Neural crest cell (in vitro differentiated cells): ENCODE measurements at places on chromosomes 7 and 10. TPM values are rescaled to one million over a fixed set of nuclear protein-coding genes. Genes with fewer than 3 reads are reported as not detected.

INA gene
- total RNA-seq, result 36.4 and 39.7 TPM in 2 replicates

DDX21 gene
- 67.2 and 70.7 TPM in 2 replicates for total RNA-seq

C7orf33 gene
- not detected in 2 replicates for total RNA-seq

CDC14C gene
- total RNA-seq, result not detected in 2 replicates

MRLN gene
- not detected in 2 replicates for total RNA-seq

TMEM225B gene
- total RNA-seq, result 0.91 and 1.8 TPM in 2 replicates

GRCh38 chr10:98852686-98853085 lies 383.0 kb downstream of the HPSE2 start:
- no peak for DNase-seq

- peak; percentile 53 for DNase-seq
These were observed at the start of gene MXI1 for GRCh38 chr10:110207011-110207804. Gene MXI1 (plus strand): TSS chr10:110207605. CDS start chr10:110207809, 204 bp downstream.

DNA sequence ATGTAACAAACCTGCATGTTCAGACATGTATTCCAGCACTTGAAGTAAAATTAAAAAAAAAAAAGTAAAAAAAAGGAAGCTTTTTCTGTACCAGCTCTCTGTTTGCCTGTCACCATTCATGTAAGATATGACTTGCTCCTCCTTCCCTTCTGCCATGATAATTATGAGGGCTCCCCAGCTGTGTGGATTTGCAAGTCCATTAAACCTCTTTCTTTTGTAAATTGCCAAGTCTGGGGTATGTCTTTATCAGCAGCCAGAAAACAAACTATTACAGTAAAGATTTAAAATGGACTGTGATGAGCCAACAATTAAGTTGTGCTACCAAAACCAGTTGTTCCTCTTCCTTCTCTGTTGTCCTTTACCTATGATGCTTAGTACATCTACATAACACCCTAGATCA lies 619.6 kb downstream of the ARL4A start:
- no peak for DNase-seq

- no peak for DNase-seq
These were observed 230.9 kb downstream of the ZEB1 start for GRCh38 chr10:31549896-31550295.

GRCh38 chr10:80702143-80702542 lies 164.4 kb downstream of the SH2D4B start:
- no peak for DNase-seq

GRCh38 chr7:148340438-148341280 lies 249.9 kb upstream of the C7orf33 start:
- DNase-seq, result no peak

GRCh38 chr7:139660317-139661042 lies 117.3 kb downstream of the HIPK2 start:
- DNase-seq, result no peak

DNA sequence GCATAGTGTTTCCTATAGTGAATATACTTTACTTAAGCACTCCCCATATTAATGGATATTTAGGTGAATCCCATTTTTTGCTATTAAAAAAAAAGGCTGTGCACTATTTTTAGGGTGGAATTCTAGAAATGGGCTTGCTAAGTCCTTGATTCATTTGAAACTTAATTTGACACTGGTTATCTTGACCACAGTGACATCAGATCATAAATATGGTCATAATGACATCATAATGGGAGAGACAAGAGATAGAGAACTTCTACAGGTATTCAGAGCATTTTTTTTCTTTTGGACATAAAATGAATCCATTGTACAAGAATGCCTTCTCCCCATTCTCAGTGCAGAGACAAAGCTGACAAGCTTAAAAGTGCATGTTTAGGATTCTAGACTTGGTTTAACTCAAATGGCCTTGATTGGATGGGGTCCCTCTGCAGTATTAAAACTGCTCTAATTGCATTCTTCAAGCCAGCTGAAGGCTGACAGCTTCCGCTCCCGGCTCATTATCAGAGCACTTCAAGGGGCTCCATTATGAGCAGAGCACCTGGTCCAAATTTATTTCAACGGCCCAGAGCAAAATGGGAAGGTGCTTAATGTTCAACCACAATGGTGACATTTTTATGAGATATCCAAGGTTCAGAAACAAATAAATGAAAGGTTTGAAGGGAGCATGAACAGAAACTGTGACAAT lies 104.8 kb downstream of the JAZF1 start:
- no peak for DNase-seq

GRCh38 chr10:104498347-104499081 lies 142.6 kb upstream of the SORCS3 start:
- DNase-seq, result no peak

DNA sequence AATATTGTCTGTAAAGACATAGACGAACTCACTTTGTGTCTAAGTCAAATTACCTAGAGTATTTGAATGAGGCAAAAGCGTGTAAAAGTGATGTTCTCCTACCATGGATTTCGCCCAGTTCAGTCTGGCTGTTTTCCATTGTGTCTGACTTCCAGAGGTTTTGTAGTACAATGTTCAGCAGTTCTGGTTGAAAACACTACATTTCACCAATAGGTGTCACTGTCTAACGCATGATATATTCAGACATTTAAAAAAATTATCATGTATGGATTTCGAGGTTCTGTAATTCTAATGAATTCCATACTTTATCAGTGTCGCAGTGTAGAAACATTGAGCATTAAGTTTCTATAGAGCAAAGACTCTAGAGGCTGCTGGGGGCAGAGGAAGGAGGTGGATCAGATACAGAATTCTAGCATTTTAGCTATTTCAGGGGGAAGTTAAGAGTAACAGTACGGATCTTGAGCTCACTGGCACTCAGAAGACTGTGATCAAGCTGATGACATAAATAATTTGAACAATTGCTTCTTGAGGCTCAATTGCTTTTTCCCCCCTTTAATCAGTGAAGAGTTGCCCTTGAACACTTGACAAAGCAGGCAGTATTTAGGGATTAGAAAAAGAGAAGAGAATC lies 196.9 kb upstream of the RHOBTB1 start:
- DNase-seq, result no peak

DNA sequence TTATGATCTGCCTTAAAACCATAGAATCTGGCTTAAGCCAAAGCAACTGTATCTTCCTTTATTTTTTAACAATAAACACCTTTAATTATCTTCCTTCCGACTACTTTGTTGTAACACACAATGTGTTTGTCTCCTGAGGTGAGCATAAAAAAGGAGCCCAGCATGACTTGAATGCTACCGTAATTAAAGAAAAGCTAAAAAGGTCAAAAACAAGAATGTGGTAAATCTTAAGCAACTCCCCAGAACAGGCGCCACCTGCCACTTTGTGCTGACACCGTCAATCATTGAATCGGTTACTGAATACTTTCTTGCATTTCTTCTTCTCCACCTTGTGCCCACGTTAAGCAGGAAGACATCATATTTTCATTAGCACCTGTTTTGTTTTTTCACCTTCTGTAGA lies 569.9 kb upstream of the C7orf33 start:
- DNase-seq, result no peak

DNA sequence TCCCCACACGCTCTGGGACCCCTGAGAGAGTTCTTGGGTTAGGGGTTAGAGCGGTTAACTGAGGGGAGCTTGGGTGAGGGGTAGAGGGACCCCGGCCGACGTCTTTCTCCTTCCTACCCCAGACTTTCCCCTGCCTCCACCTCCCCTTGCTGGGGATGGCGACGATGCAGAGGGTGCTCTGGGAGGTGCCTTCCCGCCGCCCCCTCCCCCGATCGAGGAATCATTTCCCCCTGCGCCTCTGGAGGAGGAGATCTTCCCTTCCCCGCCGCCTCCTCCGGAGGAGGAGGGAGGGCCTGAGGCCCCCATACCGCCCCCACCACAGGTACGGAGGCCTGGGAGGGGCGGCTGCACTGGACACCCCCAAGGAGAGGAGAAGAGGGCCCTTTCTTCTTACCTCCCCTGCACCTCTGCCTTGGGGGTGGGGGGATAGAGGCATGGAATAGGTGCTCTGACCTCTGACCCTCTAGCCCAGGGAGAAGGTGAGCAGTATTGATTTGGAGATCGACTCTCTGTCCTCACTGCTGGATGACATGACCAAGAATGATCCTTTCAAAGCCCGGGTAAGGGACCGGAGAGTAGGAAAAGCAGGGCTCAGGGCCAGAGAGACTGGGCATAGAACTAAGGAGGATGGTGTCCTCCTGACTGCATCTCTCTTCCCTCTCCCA lies 1.1 kb downstream of the ZYX start:
- DNase-seq, result no peak

GRCh38 chr10:58140054-58140453 lies 127.6 kb downstream of the IPMK start:
- DNase-seq, result no peak

DNA sequence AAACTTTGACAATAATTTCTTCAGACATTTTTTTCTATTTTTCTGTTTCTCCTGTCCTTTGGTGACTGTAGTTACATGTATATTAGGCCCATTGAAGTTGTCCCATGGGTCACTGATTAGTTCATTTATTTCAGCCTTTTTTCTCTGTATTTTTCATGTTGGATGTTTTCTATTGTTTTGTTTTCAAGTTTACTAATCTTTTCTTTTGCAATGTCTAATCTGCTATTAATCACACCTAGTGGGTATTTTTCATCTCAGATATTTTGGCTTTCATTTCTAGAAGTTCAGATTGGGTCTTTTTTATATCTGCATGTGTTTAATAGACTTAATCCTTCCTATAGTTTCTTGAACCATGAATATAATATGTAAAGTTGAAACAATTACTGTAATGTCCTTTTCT lies 84.7 kb downstream of the PALS2 start:
- no peak for DNase-seq

GRCh38 chr7:151818674-151819519 lies 58.0 kb downstream of the PRKAG2 start:
- DNase-seq, result no peak

GRCh38 chr7:136033413-136034031 lies 56.4 kb upstream of the MTPN start:
- DNase-seq, result no peak

DNA sequence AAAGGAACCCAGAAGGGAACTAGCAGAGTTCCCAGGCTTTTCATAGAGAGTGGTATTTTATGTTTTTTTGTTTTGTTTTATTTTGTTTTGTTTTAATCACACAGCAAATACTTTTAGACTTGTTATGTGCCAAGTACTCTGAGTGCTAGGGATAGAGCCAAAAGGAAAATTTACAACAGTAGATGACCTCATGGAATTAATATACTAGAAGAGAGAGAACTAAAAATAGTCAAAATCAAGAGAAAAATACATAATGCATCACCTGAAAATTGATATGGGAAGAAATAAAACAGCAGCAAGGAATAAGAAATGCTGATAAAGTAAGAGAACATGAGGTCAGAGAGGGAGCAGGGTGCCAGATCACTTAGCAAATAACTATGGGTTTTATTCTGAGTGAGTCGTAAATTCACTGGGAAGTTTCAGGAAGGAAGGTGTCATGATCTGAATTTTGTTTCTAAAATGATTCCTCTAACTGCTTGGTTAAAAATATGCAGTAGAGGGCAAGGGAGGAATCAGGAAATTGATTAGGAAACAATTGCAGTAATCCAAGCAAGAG lies 351.0 kb downstream of the ANKRD7 start:
- DNase-seq, result no peak

DNA sequence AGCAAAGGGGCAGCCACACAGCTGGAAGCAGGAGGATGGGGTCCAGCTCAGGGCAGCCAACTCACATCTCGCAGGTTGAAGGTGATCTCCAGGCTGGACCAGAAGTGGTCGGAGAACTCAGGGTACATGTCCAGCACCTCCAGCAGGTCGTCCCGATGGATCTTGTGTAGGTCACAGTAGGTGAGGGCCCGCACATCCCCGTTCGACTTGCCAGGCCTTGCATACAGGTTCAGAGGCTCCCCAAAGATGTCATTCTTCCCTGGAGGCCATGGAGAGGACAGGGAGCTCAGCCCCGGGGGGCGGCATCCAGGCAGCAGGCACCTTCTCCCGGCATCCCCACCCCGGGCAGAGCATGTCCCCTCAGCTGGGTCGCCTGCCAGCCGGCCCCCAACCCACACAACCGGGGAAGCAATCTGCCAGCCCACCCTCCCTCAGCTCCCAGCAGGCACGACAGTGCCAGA lies 29.3 kb downstream of the KCNH2 start:
- no peak for DNase-seq

- DNase-seq, result no peak
These were observed 2.8 kb upstream of the VOPP1 start for GRCh38 chr7:55575098-55575497.

- DNase-seq, result no peak
These were observed 29.6 kb downstream of the CHAT start for GRCh38 chr10:49643241-49644034.

GRCh38 chr7:66429498-66430163 lies 199.1 kb upstream of the KCTD7 start:
- DNase-seq, result no peak

- no peak for DNase-seq
These were observed 129.6 kb upstream of the ANKRD1 start for GRCh38 chr10:91050371-91051034.

GRCh38 chr7:154905146-154905545 lies 97.8 kb downstream of the PAXIP1 start:
- no peak for DNase-seq

DNA sequence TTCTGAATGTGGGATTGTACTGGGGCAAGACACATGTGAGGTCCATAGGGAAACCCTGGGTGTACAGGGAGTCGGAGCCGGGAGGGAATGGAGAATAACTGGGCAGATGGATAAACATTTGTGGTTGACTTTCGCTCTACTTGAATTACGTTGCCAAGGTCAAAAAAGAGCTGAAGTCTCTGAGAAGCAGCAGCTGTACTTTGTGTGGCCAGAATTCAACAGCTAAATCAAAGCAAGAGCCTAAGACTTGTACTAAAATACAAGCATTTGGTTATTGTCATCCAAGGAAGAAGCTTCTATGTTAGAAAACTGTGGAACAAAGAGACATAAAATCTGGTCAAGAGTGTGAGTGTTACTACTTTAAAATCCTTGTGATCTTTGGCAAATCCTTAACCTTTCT lies 457.2 kb downstream of the ARL4A start:
- no peak for DNase-seq

GRCh38 chr7:81902536-81902935 lies 132.7 kb upstream of the HGF start:
- no peak for DNase-seq

GRCh38 chr10:73931767-73932619 lies 21.1 kb downstream of the PLAU start:
- DNase-seq, result no peak

- no peak for DNase-seq
These were observed 20.1 kb upstream of the CYP3A5 start for GRCh38 chr7:99699946-99700345.

DNA sequence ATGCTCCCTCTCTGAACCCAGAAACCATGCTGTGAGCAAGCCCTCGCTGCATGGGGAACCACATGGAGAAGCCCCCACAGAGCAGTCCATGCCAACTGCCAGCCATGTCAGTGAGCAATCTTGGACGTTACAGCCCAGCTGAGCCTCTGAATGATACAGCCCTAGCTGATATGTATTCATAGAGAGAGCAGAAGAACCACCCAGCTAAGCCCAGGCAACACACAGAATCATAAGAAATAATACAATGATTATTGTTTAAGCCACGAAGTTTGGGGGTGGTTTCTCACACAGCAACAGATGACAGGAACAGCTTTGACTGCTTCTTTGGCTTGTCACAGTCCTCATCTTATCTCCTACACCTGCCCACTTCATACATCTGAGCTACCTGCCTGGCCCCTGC lies 32.5 kb upstream of the CARD11 start:
- DNase-seq, result no peak

- no peak for DNase-seq
These were observed 251.6 kb downstream of the SKAP2 start for GRCh38 chr7:26612742-26613141.

GRCh38 chr10:102727037-102727818 lies 12.8 kb downstream of the SFXN2 start:
- DNase-seq, result no peak
